ENCODE measurements at places on chromosomes 7 and 10.

GRCh38 chr7:142739923-142740492 is 9.3 kb upstream of the PRSS1 start:
- no peaks in the 10 kb centered on the region for H3K27me3 ChIP-seq
- no peak for DNase-seq
- no peak overlapping the region for H3K27ac ChIP-seq
- no peak overlapping the region for H3K4me3 ChIP-seq
- H3K36me3 ChIP-seq: no peaks in the 10 kb centered on the region

DNA sequence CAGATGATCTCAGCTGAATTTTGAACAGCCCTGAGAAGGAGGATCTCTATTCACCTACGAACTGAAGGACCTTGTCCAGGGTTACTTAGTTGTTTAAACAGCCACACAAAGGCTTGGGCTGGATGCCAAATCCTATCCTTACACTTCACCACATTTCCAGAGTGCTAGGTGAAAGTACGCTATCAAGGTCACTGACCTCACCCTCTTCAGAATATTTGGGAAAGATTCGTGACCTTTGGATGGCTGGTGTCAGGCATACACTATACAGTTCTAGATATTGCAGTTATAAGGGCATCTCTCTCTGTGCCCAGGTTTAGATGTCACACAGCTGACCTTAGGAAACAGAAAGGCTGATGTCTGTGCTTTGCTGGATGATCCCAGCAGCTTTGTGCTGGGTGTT is 61.2 kb upstream of the ABLIM1 start:
- H3K36me3 ChIP-seq: no peaks in the 10 kb centered on the region
- no peaks in the 10 kb centered on the region for H3K4me1 ChIP-seq
- no peaks in the 10 kb centered on the region for H3K27me3 ChIP-seq
- DNase-seq: no peak
- no peak overlapping the region for H3K4me3 ChIP-seq

GRCh38 chr7:83514977-83515376 is 134.0 kb downstream of the SEMA3E start:
- no peaks in the 10 kb centered on the region for H3K27me3 ChIP-seq
- DNase-seq: no peak
- no peaks in the 10 kb centered on the region for H3K36me3 ChIP-seq
- no peak overlapping the region for H3K4me3 ChIP-seq
- no peak overlapping the region for H3K27ac ChIP-seq

DNA sequence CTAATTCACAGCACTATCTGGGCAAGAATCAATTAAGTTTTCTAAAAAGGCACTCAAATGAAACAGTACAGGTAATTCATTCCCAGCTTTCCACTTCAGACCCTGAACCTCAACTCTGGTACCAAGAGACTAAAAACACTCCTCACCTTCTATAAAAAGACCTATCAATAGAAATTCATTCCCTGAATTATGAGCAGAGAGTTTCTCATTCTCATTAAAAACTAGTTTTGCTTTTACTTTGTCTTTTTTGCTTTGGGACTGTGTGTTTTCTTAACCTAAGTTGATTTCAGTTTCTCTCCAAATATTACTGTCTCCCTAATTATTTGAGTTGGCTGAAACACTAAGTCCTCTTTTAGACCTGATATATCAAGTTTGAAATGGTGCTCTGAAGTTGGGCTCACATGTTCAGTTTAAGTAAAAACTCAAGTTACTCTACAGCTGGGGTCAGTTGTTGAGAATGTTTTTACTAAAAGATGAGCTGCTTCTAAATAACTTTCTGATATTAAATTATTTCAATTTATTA is 189.5 kb downstream of the JAZF1 start:
- H3K27ac ChIP-seq: no peak overlapping the region
- peaks cover 6% of the 10 kb centered on the region for H3K4me1 ChIP-seq
- no peaks in the 10 kb centered on the region for H3K27me3 ChIP-seq
- H3K36me3 ChIP-seq: no peaks in the 10 kb centered on the region

GRCh38 chr7:53719122-53719521 is 683.7 kb downstream of the POM121L12 start:
- H3K27ac ChIP-seq: no peak overlapping the region
- H3K4me3 ChIP-seq: no peak overlapping the region
- H3K4me1 ChIP-seq: no peaks in the 10 kb centered on the region
- no peaks in the 10 kb centered on the region for H3K27me3 ChIP-seq

- no peak overlapping the region for H3K27ac ChIP-seq
- DNase-seq: no peak
- no peak overlapping the region for H3K4me3 ChIP-seq
- H3K36me3 ChIP-seq: no peaks in the 10 kb centered on the region
- no peaks in the 10 kb centered on the region for H3K27me3 ChIP-seq
Observed at GRCh38 chr10:121159670-121160069, 308.5 kb downstream of the WDR11 start.

GRCh38 chr7:127114742-127115265 is 137.9 kb downstream of the GRM8 start:
- H3K36me3 ChIP-seq: no peaks in the 10 kb centered on the region
- H3K4me3 ChIP-seq: no peak overlapping the region
- DNase-seq: no peak
- H3K4me1 ChIP-seq: no peaks in the 10 kb centered on the region
- H3K27me3 ChIP-seq: no peaks in the 10 kb centered on the region

- no peaks in the 10 kb centered on the region for H3K36me3 ChIP-seq
- no peak overlapping the region for H3K27ac ChIP-seq
Observed at GRCh38 chr7:104541897-104542296, 213.5 kb downstream of the LHFPL3 start.

DNA sequence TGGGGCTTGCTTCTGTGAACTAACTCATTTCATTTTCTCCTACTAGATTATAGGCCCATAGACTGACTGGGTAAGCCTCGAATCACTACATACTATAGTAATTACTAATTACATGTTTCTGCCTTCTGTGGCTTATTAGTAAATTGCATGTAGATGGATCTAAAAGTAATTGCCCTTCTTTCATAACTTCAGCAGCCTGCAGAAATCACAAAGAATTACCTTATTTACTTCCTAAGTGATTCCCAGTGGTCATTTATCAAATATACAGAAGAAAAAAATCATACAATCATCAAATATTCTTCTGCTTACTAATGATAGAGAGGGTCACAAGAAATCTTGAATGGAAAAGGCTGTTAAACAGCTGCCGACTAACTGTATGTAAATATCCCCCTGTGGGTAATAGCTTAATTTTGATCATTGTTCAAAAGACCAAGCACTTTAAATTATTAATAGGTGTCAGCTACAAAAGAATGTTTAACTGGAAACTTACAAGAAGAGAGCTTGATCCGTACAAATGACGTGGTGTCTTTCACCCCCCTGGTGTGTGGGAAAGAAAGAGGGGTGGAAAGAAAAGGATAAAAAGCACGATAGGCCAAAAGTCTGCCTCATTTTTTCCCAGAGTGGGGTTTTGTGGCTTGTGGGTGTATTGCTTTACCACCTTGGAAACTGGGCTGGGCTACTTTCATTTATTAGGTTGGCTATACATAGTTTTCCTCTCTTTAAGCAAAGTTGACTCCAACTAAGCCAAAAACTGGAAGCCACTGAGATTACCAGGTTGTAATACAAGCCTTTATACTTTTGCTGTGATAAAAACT is 361.8 kb upstream of the ZMIZ1 start:
- H3K27ac ChIP-seq: peak overlapping the region; percentile 4
- no peaks in the 10 kb centered on the region for H3K36me3 ChIP-seq
- H3K27me3 ChIP-seq: no peaks in the 10 kb centered on the region

- H3K4me3 ChIP-seq: no peak overlapping the region
- no peak for DNase-seq
- H3K4me1 ChIP-seq: no peaks in the 10 kb centered on the region
- H3K36me3 ChIP-seq: no peaks in the 10 kb centered on the region
- no peak overlapping the region for H3K27ac ChIP-seq
Observed at GRCh38 chr7:54563329-54563916, 21.2 kb downstream of the VSTM2A start.

DNA sequence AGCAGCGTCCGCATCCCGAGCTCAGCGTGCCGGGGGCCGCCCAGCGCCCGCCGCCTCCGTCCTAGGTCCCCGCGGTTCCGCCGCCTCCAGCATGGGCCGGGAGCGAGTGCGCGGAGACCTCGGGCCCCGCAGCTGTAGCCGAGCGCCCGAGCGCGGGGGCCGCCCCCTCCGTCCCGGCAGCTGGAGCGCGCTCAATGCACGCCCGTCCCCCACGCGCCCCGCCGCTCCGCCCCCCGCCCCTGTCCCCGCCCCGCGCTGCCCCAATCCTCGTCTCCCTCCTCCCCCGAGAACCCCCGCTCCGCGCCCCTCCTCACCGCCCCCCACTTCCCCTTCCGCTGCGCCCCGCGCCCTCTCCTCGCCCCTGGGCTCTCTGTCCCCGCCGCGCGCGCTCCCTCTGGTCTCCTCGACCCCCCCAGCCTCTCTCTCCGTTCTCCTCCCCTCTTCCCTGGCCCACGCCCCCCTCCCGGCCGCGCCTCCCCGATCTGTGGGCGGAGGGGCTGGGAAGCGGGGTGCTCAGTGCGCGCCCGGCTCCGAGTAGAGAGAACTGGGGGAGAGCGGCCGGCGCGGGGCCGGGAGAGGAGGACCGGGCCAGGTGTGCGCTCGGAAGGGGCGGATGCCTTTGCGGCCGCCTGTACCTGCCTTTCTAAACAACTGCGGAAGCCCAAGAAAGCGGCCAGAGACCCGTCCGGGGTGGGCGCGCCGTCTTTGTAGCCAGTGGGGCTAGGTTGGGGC is at the start of gene VIPR2:
Gene VIPR2 (minus strand): TSS at position 110 of the 732 bp plus-strand sequence. CDS start 96 bp downstream, at position 14.
- H3K4me1 ChIP-seq: peaks cover 26% of the 10 kb centered on the region
- H3K27me3 ChIP-seq: no peaks in the 10 kb centered on the region

- DNase-seq: no peak
- H3K36me3 ChIP-seq: no peaks in the 10 kb centered on the region
- H3K27ac ChIP-seq: no peak overlapping the region
- no peaks in the 10 kb centered on the region for H3K27me3 ChIP-seq
Observed at GRCh38 chr10:4395731-4396130, 430.3 kb upstream of the AKR1E2 start.

DNA sequence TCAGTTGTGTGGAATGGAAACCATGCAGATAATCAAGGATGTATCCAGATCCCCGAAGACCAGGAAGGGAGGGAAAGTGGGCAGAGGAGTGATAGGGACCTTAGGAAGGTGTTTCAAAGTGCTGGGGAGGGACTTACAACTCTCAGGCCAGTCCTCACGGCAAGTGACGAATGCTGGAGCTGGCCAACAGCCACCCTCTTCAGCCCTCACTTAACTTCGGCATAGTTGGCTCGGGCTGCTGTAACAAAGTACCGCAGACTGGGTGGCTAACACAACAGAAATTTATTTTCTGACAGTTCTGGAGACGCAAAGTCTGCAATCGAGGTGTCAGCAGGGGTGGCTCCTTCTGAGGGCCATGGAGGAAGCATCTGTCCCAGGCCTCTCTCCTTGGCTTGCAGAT is 265.9 kb upstream of the YAE1 start:
- no peaks in the 10 kb centered on the region for H3K27me3 ChIP-seq
- no peak overlapping the region for H3K27ac ChIP-seq
- no peaks in the 10 kb centered on the region for H3K4me1 ChIP-seq
- DNase-seq: no peak
- H3K4me3 ChIP-seq: no peak overlapping the region

- no peaks in the 10 kb centered on the region for H3K36me3 ChIP-seq
- H3K4me3 ChIP-seq: no peak overlapping the region
Observed at GRCh38 chr10:17062009-17062408, 67.6 kb downstream of the CUBN start.

DNA sequence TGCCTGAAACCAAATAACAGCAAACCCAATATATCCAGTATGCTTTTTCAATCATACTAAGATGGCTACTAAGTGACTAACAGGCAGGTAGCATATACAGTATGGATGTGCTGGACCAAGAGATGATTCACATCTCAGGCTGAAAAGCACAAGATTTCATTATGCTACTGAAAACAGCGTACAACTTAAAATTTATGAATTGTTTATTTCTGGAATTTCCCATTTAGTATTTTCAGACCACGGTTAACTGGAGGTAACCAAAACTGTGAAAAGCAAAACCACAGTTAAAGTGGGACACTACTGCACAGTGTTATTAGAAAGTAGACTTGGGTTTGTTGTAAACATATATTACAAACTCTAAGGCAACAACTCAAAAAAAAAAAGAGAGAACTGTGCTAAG is 91.5 kb downstream of the KMT2C start:
- H3K27me3 ChIP-seq: no peaks in the 10 kb centered on the region
- no peak for DNase-seq
- no peak overlapping the region for H3K4me3 ChIP-seq
- no peak overlapping the region for H3K27ac ChIP-seq

DNA sequence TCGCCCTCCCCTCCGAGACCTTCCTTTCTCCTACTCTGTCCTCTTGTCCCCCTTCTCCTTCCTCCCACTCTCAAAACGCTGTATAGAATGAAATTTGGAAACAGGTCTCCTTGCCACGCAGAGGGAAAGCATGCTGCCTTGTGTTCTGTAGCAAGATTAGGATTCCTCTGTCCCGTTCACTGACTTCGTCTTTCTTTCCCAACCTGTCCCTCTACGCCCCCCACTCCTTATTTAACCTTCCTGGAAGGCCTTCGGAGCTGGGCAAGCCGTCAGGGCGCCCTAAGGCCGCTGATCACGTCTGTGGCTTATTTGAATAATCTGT is 1.3 kb downstream of the HOXA9 start:
- peak overlapping the region; percentile 56 for H3K4me3 ChIP-seq
- peaks cover 91% of the 10 kb centered on the region for H3K27me3 ChIP-seq
- peaks cover 72% of the 10 kb centered on the region for H3K4me1 ChIP-seq
- no peaks in the 10 kb centered on the region for H3K36me3 ChIP-seq
- H3K27ac ChIP-seq: peak overlapping the region; percentile 88

DNA sequence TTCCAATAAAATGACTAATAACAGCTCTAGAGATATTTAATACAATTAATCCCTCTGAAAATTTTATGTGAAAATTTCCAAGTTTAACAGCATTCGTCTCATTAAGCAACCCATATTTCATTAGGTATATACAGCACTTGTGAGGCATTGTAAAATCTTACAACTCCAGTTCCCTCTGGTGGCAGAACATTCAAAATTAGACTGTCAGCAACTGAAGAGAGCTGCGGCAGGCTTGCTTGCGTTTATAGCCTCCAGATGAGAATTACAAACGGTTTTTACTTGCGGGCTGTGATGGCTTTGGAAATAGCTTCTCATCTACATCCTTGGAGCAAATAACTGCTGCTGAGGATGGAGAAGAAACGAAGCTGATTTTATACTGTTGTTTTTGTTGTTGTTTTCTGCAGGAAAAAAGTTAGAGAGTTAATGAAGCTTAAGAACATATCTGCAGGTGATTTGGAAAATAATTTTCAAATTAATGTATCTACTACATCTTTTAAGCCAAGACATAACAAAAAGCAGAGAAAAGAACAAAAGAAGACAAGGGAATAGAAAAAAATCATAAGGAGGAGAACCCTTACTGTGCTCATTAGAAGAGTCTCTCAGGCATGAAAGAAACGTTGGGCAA is 171.3 kb downstream of the MAGI2 start:
- H3K4me1 ChIP-seq: no peaks in the 10 kb centered on the region
- no peak overlapping the region for H3K4me3 ChIP-seq
- DNase-seq: no peak
- H3K36me3 ChIP-seq: no peaks in the 10 kb centered on the region
- no peak overlapping the region for H3K27ac ChIP-seq

GRCh38 chr7:14235056-14235455 is 245.6 kb upstream of the ETV1 start:
- no peaks in the 10 kb centered on the region for H3K27me3 ChIP-seq
- no peak overlapping the region for H3K27ac ChIP-seq
- H3K4me3 ChIP-seq: no peak overlapping the region
- H3K4me1 ChIP-seq: peaks cover 13% of the 10 kb centered on the region
- no peak for DNase-seq
